ENCODE measurements at places on chromosomes 12 and 14.

- DNase-seq: peak; percentile 5
These were observed 815 bp downstream of the C1RL start for GRCh38 chr12:7108003-7108795.

- DNase-seq: no peak
These were observed 29.6 kb upstream of the OR5AU1 start for GRCh38 chr14:21185491-21185890.

GRCh38 chr12:128840862-128841468 is 12.3 kb upstream of the GLT1D1 start:
- DNase-seq: peak; percentile 10

DNA sequence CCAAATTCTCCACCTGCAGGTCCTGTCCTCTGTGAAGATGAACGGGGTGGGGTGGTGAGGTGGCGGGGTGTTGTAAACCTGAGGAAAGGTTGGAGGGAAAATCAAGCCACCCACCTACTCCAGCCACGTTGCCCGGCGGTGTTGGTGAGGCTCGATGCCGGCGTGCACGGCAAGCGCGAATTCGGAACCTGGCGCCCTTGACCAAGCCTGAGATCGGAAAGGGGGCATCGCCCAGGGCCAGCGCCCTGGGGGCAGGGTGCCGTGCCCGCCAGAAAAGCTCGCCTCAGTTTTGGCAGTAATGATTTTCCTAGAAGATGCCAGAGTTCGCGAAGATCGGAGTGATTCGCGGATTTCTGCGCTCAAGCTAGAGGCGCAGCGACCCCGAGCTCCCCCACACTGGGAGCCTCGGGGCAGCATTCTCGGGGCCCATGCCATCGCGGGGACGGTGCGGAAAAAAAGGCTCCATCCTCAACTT is 817 bp downstream of the STXBP6 start:
- peak; percentile 36 for DNase-seq
